Activated CD8-positive, alpha-beta memory T cell treated with anti-CD3 and anti-CD28 coated beads, Interleukin-2, amount 50 U/mL, for 4 hours (primary cell): ENCODE measurements at places on chromosomes 2 and 18.

- DNase-seq: no peak
Observed at GRCh38 chr2:163182764-163183354, 344.3 kb upstream of the KCNH7 start.

DNA sequence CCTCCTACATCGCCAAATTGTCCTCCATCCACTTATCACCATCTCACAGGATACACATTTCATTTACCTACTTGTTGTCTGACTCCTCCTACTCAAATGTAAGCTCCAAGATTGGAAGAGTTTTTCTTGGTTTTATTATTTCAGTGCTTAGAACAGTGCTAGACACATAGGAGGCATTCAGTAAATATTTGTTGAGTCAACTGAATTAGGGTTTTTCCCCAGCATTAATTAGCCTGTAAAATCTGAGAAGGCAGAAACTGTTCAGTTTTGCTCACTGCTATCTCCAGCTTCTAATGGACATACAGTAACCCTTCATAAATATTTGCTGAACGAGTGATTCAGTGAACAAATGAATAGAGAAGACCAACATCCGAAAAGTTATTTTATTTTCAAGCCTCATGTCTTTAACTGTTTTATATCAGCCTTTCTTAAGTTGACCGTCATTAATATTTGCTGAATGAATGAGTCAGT lies 800 bp downstream of the TTC21B start:
- DNase-seq: no peak

DNA sequence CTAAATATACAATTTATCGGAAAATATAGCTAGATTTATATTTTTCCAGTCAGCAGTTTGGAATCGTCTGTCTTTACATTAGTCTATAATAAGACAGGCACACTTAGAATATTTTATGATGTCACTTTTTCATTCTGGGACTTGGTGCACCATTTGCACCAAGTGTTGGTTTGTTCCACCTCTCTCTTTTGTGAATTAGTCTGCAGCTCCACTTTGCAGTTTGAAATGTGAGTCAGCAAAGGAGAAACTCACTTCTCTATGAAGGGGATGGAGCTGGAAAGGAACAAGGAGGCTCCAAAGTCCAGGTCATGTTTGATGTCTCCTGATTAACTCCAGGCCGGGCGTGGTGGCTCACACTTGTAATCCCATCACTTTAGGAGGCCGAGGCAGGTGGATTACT lies 63.8 kb upstream of the RTN4 start:
- DNase-seq: no peak

- no peak for DNase-seq
Observed at GRCh38 chr18:47893047-47893446, 37.4 kb downstream of the SMAD2 start.

GRCh38 chr18:35110554-35111485 lies 69.6 kb downstream of the MAPRE2 start:
- DNase-seq: no peak

DNA sequence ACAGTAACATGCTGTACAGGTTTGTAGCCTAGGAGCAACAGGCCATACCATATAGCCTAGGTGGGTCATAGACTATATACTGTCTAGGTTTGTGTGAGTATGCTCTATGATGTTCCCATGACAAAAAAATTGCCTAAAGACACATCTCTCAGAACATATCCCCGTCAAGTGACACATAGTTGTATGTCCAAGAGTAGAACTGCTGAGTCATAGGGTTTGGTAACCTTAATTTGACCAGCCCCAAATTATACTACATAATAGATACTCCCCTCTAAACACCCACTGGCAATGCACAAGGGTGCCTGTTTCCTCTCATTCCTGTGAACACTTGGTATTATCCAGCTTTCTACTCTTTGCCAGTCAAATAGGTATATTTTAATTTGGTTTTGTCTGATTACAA lies 161.6 kb downstream of the LCLAT1 start:
- DNase-seq: no peak

DNA sequence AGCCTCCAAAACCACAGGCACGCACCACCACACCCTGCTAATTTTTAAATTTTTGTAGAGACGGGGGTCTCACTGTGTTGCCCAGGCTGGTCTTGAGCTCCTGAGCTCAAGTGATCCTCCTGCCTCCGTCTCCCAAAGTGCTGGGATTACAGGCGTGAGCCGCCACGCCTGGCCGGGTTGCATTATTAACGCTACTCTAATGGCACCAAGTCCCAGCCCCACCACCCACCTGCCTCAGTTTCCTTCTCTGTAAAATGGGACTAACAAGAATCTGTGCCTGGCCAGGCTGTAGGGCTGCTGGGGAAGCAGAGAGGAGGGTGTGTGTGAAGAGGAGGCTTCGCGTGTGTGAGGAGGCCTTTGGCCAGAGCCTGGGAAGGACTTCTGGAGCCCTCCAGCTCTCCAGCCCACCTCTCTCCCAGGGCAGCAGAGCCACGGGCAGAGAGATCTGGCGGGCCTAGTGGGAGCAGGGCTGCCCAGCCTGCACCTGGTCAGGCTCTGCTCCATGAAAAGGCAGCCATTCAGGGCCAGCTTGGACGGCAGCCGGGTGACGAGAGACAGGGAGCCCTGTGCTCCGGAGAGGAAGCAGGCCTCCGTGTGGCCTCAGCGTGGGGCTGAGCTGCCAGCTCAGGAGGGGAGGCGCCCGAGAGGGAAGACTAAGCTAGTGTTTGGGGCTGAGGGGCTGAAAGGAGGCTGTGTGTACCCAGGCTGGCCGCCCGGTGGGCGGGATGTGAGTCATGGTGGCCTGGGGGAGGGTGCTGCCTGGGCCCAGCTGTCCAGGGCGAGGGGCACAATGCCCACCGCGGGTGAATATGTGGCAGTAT lies 7.4 kb upstream of the B3GNT7 start:
- DNase-seq: no peak

- no peak for DNase-seq
Observed at GRCh38 chr2:42913280-42913878, 121.0 kb upstream of the HAAO start.

- DNase-seq: no peak
Observed at GRCh38 chr18:54506516-54507261, 84.4 kb upstream of the DYNAP start.

GRCh38 chr18:49162226-49162864 lies 211.6 kb upstream of the SMAD7 start:
- DNase-seq: no peak

DNA sequence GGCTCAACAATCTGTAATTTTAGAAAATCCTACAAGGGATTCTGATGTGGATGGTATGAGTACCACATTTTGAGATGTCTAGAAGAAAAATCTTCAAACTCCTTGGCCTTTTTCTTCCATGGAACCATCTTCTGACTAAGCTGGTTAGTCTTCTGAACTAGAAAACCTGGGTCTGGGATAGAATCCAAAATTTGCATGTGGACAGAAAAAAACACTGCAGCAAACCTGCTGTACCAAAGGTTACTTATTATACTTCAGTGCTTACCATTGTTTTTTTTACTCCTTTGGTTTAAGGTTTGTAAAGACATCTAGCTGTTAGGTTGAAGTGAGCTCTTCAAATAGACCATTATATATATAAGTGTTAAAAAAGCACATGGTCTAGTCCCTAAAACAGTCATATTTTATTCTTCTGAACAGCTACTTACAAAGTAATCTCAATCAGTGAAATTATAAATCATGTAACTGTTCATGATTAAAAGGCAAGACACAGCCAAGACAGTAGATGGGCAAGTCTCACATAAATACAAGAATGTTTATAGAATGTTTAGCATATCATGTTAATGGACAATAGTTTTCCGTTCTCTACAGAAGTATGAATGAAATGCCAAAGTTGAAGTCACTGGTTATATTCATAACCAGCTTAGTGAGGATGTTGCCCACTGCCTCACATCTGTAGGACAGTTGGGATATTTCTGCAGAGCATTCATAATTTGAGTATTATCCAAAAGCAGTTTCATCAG lies 85.5 kb downstream of the ORC4 start:
- no peak for DNase-seq

DNA sequence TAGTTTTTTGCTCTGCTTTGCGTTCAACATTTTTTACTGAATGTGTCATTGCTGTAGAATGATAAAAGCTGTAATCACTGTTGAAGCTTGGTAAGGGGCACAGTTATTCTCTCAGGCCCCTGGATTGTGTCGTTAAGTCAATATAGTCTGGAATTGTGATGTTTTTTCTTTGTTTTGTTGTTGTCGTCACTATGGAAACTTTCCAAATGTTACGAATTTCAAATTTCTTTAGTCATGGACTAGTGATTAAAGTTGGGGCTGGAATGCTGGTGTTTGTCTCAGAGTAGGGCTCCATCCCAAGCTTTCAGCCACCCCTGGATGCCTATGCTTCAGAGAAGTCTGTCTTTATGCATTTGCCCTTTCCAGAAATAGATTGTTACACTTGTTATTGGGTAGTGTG lies 287.2 kb downstream of the CDH19 start:
- DNase-seq: no peak

- no peak for DNase-seq
Observed at GRCh38 chr2:120463527-120463926, 117.6 kb downstream of the INHBB start.

GRCh38 chr2:216219861-216220260 lies 110.7 kb downstream of the XRCC5 start:
- DNase-seq: no peak

DNA sequence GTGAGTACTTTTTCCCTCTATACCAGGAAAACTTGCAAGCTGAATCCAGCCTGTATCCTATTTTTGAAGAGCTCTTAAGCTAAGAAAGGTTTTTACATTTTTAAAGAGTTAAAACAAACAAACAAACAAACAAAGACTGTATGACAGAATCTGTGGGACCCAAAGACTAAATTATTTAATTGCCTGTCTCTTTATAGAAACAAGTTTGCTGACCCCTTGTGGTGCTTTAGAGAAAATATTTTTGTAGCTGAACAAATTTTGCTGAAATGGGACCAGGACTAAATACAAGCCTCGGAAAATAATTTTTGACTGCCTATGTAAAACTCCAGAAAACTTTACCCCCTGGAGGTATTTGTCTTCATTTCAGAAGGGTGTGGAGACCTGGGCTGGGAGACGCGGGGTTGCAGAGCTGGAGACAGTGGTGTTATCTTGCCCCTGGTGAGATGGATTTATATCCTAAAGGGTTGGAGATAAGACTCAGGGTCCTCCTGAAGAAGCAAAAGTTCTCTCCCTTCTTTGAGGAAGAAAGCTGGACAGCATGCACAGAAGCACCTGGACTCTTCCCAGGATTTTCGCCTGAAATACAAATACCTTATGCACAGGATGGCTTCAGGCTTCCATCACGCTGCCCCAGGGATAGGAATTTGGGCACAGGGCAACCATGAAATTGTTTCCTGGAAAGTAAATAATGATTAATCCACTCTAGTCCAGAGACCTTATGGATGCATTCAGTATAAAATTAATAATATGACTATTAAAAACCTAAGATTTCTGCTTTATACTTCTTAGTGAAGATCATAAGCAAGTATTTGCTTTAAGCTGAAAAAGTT lies 54.3 kb downstream of the TMX3 start:
- no peak for DNase-seq

DNA sequence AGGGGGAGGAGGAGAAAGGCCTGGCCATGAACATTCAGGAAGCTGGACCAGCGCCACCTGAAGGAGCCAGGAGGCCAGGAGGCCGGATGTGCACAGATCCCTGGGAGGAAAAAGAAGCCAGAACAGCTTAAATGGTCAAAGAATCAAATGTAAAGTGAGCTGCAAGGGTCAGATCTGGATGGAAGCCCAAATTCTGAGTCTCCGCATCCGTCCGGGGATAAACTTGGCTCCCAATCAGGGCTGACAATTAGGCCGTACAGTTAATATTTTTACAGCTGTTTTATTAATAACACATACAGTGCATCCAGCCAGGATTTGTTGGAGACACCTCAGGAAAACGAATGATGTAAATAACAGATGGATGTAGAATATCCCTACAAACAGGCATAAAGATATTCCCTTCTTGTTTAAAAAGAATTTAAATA lies 495.1 kb upstream of the TCF4 start:
- DNase-seq: no peak

GRCh38 chr2:225120186-225120585 lies 77.9 kb upstream of the DOCK10 start:
- DNase-seq: no peak

DNA sequence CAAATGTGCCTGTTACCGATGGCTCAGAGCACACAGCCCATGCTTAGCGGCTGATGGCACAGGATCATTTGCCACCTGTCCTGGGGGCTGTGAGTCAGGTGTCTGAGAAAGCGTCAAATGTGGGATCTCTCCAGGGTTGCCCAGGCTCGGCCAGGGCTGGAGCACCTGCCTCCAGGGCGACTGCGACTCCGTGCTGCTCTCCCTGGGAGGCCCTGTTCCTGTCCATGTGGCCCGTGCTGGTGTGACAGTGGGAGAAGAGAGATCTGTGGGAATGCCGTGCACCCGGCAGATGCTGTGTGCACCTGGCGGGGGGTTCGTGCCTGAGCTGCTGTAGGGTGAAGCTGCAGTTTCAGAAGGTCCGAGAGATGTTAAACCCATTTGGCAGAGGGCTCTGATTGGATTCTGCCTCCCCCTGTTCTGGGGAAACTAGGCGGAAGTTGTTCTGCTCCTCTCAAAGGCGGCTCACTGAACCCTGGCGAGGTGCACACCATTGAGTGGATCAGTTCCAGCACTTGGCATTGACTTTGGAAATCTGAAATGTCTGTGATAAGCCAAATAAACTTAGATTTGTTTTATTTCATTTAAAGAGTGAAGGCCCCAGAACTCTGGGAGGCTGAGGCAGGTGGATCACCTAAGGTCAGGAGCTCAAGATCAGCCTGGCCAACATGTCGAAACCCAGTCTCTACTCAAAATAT lies 34.7 kb upstream of the TPO start:
- DNase-seq: no peak

GRCh38 chr18:12027046-12027445 lies 45.7 kb downstream of the IMPA2 start:
- no peak for DNase-seq

DNA sequence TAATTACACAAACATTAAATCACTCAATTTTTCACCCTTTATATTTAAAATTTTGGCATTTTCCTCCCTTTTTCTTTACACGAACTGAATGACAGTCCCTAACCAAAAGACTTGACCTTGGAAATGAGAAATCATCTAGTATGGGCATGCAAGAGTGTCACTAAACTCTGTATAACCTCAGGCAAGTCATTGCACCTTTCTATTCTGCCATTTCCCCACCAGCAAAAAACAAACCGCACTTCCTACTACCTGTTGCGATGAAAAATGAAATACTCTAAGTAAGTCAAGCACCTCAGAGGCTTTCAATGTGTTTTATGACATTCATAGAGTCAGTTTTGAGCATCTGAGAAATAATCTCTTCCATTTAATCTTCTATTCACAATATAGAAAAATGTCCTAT lies 44.1 kb downstream of the ANKRD44 start:
- DNase-seq: no peak

DNA sequence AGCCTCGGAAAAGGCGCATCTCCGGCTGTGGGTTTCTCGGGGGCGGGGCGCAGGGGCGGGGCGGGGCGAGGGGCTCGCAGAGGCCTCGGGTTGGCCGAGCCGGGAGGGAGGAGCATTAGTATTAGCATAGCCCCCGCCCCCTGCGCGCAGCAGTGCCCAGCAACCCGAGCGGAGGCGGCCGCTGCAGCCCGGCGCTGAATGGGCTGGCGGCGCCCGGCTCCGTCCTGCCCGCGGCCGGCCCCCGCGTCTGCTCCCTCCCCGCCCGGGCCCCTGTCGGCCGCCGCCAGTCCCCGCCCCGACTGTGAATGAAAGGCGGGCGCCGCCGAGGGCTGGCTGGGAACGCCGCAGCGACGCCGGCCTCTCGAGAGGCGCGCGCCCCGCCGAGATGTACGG lies at the start of gene EFR3B:
EFR3B (plus strand) TSS at position 149 of the 393 bp plus-strand sequence; CDS start at position 386, 237 bp downstream.
- DNase-seq: peak; percentile 86
